Stomach (tissue), 19 donors: ENCODE measurements at places on chromosomes 13 and 19.

DNA sequence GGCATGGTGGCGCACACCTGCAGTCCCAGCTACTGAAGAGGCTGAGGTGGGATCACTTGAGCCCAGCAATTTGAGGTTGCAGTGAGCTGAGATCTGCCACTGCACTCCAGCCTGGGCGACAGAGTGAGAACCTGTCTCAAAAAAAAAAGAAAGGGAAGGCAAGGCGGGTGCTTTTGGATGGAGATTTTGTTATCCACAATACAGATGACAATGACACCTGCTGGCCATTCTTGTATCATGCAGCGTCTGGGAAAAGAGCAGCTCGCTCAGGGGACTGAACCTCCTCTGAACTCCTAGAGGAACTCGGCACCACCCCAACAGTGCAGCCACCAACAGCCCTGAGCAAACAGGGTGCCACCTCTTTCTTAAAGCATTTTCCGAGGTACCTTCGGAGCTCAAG, 22.8 kb downstream of the HAUS8 start:
- peaks cover 77% of the 10 kb centered on the region for H3K36me3 ChIP-seq
- H3K27ac ChIP-seq: no peak overlapping the region
- H3K27me3 ChIP-seq: no peaks in the 10 kb centered on the region
- H3K4me3 ChIP-seq: no peak overlapping the region
- DNase-seq: peak; percentile 78

DNA sequence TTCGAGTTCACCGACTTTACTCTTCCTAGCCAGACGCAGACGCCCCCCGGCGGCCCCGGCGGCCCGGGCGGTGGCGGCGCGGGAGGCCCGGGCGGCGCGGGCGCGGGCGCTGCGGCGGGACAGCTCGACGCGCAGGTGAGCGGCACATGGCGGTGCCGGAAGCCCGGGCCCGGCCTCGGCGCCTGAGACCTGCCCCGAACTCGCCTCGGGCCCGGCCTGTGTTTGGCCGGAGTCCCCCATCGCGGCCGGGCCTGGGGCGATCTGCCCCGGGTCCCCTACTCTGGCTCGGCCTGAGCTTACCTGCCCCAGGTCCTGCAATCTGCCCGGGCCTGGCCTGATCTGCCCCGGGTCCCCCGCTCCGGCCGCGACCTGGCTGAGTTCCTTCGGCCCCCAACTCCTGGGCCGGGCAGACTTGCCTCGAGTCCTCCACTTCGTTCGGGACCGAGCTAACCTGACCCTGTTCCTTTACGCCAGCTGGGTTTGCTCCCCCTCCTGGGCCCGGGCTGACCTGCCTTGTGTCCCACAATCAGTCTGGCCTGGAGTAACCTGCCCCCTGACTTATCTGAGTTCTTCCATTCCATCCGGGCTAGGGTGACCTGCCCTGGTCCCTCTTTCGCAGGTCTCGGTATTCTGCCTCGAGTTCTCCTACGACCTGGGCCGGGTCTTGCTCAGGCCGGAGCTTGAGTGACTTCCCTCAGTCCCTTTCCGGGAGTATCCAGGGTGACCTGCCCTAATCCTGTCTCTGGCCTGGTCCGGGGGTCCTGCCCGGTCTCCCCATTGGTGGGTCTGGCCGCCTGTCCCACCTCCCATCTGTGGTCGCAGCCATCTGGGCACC, 764 bp downstream of the UPF1 start:
- H3K27me3 ChIP-seq: no peaks in the 10 kb centered on the region
- DNase-seq: no peak
- peaks cover 10% of the 10 kb centered on the region for H3K36me3 ChIP-seq
- peak overlapping the region; percentile 99 for H3K27ac ChIP-seq

GRCh38 chr19:38004521-38005223, 97.7 kb downstream of the SIPA1L3 start:
- H3K27ac ChIP-seq: peak overlapping the region; percentile 83
- peak overlapping the region; percentile 36 for H3K4me3 ChIP-seq
- peaks cover 25% of the 10 kb centered on the region for H3K4me1 ChIP-seq
- H3K36me3 ChIP-seq: no peaks in the 10 kb centered on the region

- peaks cover 29% of the 10 kb centered on the region for H3K27me3 ChIP-seq
- DNase-seq: no peak
- no peak overlapping the region for H3K4me3 ChIP-seq
- H3K27ac ChIP-seq: no peak overlapping the region
- H3K36me3 ChIP-seq: no peaks in the 10 kb centered on the region
- peaks cover 63% of the 10 kb centered on the region for H3K4me1 ChIP-seq
These were observed 12.4 kb downstream of the C19orf25 start for GRCh38 chr19:1466461-1467214.

DNA sequence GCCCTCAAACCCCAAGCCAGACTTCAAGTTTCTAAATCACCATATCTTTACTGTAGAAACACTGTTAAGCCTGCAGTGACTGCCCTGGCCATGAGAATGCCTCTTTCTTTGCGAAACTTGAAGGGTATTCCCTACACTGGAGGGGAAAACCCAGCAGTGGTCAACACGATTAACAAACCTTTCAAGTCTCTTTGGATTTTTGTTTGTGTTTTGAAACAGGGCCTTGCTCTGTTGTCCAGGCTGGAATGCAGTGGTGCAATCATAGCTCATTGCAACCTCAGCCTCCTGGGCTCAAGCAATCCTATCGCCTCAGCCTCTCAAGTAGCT, 17.4 kb upstream of the POMP start:
- H3K27me3 ChIP-seq: no peaks in the 10 kb centered on the region
- peak overlapping the region; percentile 38 for H3K27ac ChIP-seq
- H3K36me3 ChIP-seq: no peaks in the 10 kb centered on the region
- peaks cover 12% of the 10 kb centered on the region for H3K4me1 ChIP-seq
- no peak for DNase-seq

- no peak overlapping the region for H3K4me3 ChIP-seq
- DNase-seq: no peak
- peaks cover 14% of the 10 kb centered on the region for H3K4me1 ChIP-seq
- no peaks in the 10 kb centered on the region for H3K27me3 ChIP-seq
These were observed 235.6 kb downstream of the SHISA2 start for GRCh38 chr13:25816239-25816638.

DNA sequence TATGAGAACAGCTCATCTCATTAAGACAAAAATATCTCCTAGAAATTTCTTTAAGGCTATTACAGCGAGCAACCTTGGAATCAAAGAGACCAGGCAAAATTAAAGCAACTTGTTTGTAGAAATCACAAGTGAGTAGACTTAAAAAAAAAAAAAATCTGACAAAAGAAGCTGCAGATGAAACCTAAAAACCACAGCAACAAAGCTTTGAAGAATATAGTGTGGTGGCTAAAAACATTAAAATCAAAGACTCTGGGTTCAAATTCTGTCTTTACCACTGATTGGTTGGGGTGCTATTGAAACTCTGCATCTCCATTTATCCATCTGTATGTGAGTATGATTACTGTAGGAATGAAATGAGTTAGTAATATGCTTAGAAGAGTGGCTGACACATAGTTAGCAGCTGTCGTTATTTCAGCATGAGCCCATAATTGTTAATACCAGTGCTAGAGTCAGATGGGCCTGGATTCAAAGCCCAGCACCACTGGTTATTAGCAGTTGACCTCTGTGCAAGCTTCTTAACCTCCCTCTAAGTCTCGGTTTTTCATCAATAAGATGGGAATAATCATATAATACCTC, 157.6 kb downstream of the FOXO1 start:
- H3K27ac ChIP-seq: no peak overlapping the region
- no peak for DNase-seq
- no peaks in the 10 kb centered on the region for H3K27me3 ChIP-seq
- H3K4me3 ChIP-seq: no peak overlapping the region
- no peaks in the 10 kb centered on the region for H3K36me3 ChIP-seq
- no peaks in the 10 kb centered on the region for H3K4me1 ChIP-seq
